ENCODE measurements at places on chromosomes 4 and X. TPM values are rescaled to one million over a fixed set of nuclear protein-coding genes. Genes with fewer than 3 reads are reported as not detected.

DNA sequence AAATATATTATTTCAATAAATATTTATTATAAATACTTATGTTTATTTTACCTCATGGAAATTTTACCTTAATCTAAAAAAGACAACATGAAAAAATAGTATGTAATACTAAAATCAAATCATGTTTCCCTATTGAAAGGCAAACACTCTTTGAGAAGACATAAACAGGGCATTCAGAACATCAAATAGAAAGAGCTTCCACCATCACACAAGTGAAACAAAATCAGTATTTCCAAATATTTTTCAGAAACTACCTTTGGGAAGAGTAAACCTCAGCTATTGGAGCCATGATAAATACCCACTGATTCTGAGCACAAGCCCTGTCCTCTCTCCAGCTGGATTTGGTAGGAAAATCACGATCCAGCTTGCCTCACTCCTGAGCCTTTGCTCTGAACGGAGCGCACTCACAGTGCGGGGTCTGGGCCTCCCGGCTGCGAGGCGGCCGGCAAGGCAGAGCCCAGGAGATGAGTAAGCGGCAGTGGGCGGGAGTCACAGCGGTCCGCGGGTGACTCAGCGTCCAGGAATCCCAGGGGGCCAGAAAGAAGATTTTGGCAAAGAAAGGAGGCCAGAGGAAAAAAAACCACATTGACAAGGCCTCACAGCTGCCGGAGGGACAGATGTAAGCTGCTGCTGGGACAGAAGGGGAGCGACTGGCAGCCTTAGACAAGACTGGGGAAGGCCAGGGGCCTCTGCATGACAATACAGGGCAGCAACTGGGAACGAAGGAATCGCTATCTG lies 14.7 kb upstream of the ANXA5 start:
- no peak for DNase-seq
- peaks cover 10% of the 10 kb centered on the region for H3K4me1 ChIP-seq
- no peak overlapping the region for H3K27ac ChIP-seq
- no peak overlapping the region for H3K4me3 ChIP-seq

The SORBS2 gene
- not detected for total RNA-seq

GRCh38 chr4:87093443-87094123 lies 126.8 kb downstream of the KLHL8 start:
- H3K36me3 ChIP-seq, result peaks cover 33% of the 10 kb centered on the region
- H3K27me3 ChIP-seq, result no peaks in the 10 kb centered on the region
- no peak overlapping the region for H3K27ac ChIP-seq
- peaks cover 5% of the 10 kb centered on the region for H3K4me1 ChIP-seq
- peak; percentile 18 for DNase-seq

The SLC4A4 gene
- total RNA-seq, result 0.08 TPM

GRCh38 chrX:37701588-37701987 lies 16.0 kb downstream of the XK start:
- no peaks in the 10 kb centered on the region for H3K27me3 ChIP-seq
- no peaks in the 10 kb centered on the region for H3K4me1 ChIP-seq
- H3K27ac ChIP-seq, result no peak overlapping the region
- no peak overlapping the region for H3K4me3 ChIP-seq
- H3K36me3 ChIP-seq, result no peaks in the 10 kb centered on the region

- no peaks in the 10 kb centered on the region for H3K27me3 ChIP-seq
- H3K4me3 ChIP-seq, result no peak overlapping the region
- H3K4me1 ChIP-seq, result no peaks in the 10 kb centered on the region
- DNase-seq, result no peak
- H3K27ac ChIP-seq, result no peak overlapping the region
- no peaks in the 10 kb centered on the region for H3K36me3 ChIP-seq
Observed at GRCh38 chrX:80266979-80267378, 153.3 kb upstream of the TENT5D start.

GRCh38 chrX:9301836-9302235 lies 163.0 kb upstream of the TBL1X start:
- no peaks in the 10 kb centered on the region for H3K27me3 ChIP-seq
- no peak overlapping the region for H3K27ac ChIP-seq
- no peaks in the 10 kb centered on the region for H3K4me1 ChIP-seq
- DNase-seq, result no peak
- no peaks in the 10 kb centered on the region for H3K36me3 ChIP-seq

DNA sequence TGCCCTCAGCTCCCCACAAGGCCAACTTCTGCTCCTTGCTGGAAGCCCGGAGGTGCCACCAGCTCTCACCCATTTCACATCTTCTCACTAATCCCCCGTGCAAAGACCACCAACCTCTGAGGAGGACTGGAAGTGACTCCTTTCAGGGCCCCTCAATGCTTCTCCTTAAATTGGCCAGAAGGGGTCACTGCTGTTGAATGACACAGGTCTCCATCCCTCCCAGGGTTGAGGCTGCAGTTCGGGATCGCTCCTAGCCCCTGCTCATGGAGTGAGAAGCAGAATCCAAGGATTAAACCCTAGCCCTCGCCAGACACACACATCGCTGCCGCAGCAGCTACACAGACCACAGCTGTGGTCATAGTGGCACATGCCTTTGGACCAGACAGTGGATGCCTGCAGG lies 279.5 kb upstream of the TAPT1 start:
- H3K36me3 ChIP-seq, result no peaks in the 10 kb centered on the region
- H3K4me3 ChIP-seq, result no peak overlapping the region
- no peaks in the 10 kb centered on the region for H3K4me1 ChIP-seq
- no peak overlapping the region for H3K27ac ChIP-seq

GRCh38 chr4:139514382-139515059 lies 41.5 kb downstream of the SETD7 start:
- no peak overlapping the region for H3K4me3 ChIP-seq
- no peaks in the 10 kb centered on the region for H3K4me1 ChIP-seq
- peaks cover 64% of the 10 kb centered on the region for H3K36me3 ChIP-seq
- DNase-seq, result no peak
- no peaks in the 10 kb centered on the region for H3K27me3 ChIP-seq
- no peak overlapping the region for H3K27ac ChIP-seq

- no peak overlapping the region for H3K4me3 ChIP-seq
- H3K27ac ChIP-seq, result no peak overlapping the region
- DNase-seq, result no peak
- H3K4me1 ChIP-seq, result no peaks in the 10 kb centered on the region
- H3K36me3 ChIP-seq, result no peaks in the 10 kb centered on the region
- H3K27me3 ChIP-seq, result no peaks in the 10 kb centered on the region
Observed at GRCh38 chr4:102454981-102455685, 46.0 kb upstream of the NFKB1 start.

- no peaks in the 10 kb centered on the region for H3K36me3 ChIP-seq
- DNase-seq, result no peak
- no peaks in the 10 kb centered on the region for H3K27me3 ChIP-seq
- no peak overlapping the region for H3K4me3 ChIP-seq
- no peaks in the 10 kb centered on the region for H3K4me1 ChIP-seq
- no peak overlapping the region for H3K27ac ChIP-seq
Observed at GRCh38 chr4:182238355-182238931, 4.8 kb upstream of the TENM3 start.

DNA sequence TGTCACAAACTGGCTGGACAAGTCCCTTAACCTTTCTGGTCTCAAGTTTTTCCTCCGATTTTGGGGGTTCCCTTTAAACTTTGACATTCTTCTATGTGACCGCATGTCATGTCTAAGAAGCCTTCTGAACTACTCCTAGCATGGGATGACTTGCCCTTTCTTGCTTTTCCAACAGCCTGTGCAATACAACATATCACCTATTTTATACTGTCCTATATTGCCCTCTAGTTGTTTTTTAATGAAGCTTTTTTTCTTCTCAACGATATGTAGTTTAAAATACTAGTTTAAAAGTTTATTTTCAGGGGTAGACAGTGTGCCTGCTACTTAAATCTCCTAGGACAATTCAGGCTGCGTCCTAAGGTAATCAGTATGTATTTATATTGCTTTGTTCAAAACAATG lies 1.0 kb upstream of the IGBP1 start:
- peaks cover 21% of the 10 kb centered on the region for H3K4me1 ChIP-seq
- H3K4me3 ChIP-seq, result no peak overlapping the region
- H3K27me3 ChIP-seq, result no peaks in the 10 kb centered on the region

GRCh38 chr4:23033796-23034195 lies 341.1 kb downstream of the GBA3 start:
- H3K27ac ChIP-seq, result no peak overlapping the region
- no peak overlapping the region for H3K4me3 ChIP-seq
- no peaks in the 10 kb centered on the region for H3K27me3 ChIP-seq
- H3K36me3 ChIP-seq, result no peaks in the 10 kb centered on the region
- H3K4me1 ChIP-seq, result no peaks in the 10 kb centered on the region
- DNase-seq, result no peak

DNA sequence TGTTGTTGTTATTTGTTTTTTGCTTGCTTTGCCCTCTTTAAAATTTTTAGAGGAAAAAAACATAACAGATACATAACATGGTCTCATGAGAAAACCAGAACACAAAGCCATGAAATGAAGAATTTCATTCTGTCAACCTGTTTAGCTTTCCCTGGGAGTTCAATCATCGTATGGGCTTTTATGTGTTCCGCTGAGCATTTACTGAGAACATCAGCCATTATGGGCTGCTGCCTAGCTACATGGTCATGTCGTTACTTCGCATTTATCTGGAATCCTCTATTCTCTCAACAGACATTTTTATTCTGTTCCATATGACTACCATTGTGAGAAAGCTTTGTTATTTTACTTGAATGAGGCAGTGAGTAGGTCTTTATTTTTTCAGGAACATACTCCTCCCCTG lies 51.4 kb downstream of the NDST3 start:
- no peak overlapping the region for H3K4me3 ChIP-seq
- H3K36me3 ChIP-seq, result no peaks in the 10 kb centered on the region
- H3K4me1 ChIP-seq, result no peaks in the 10 kb centered on the region
- DNase-seq, result no peak
- H3K27me3 ChIP-seq, result no peaks in the 10 kb centered on the region
- no peak overlapping the region for H3K27ac ChIP-seq

- H3K4me3 ChIP-seq, result no peak overlapping the region
- no peaks in the 10 kb centered on the region for H3K27me3 ChIP-seq
- H3K27ac ChIP-seq, result no peak overlapping the region
- DNase-seq, result no peak
Observed at GRCh38 chr4:139050446-139050845, 34.9 kb downstream of the NOCT start.

The GYG2 gene
- total RNA-seq, result not detected

GRCh38 chr4:3421470-3421869 lies 20.3 kb upstream of the HGFAC start:
- no peaks in the 10 kb centered on the region for H3K36me3 ChIP-seq
- H3K4me1 ChIP-seq, result no peaks in the 10 kb centered on the region
- no peak overlapping the region for H3K27ac ChIP-seq
- no peaks in the 10 kb centered on the region for H3K27me3 ChIP-seq
- no peak overlapping the region for H3K4me3 ChIP-seq
